ENCODE measurements at places on chromosomes 3 and 15.

GRCh38 chr3:138442433-138442832, 8.0 kb downstream of the ESYT3 start:
- no peak for DNase-seq

- DNase-seq = no peak
Measured at GRCh38 chr15:69225355-69226022, 65.1 kb downstream of the GLCE start.

GRCh38 chr3:6803619-6804018, 57.3 kb upstream of the GRM7 start:
- DNase-seq = no peak

- no peak for DNase-seq
Measured at GRCh38 chr3:127265581-127265981, 22.3 kb downstream of the PRR20G start.

- no peak for DNase-seq
Measured at GRCh38 chr3:25300141-25300540, 127.9 kb upstream of the RARB start.

- DNase-seq = no peak
Measured at GRCh38 chr15:93037820-93038705, 50.9 kb downstream of the RGMA start.

- peak; percentile 39 for DNase-seq
Measured at GRCh38 chr3:48157950-48158376, 30.3 kb downstream of the CDC25A start.

GRCh38 chr3:49723296-49723627, 489 bp downstream of the GMPPB start:
- peak; percentile 56 for DNase-seq

- DNase-seq = no peak
Measured at GRCh38 chr15:100922192-100923040, 3.3 kb downstream of the LRRK1 start.

DNA sequence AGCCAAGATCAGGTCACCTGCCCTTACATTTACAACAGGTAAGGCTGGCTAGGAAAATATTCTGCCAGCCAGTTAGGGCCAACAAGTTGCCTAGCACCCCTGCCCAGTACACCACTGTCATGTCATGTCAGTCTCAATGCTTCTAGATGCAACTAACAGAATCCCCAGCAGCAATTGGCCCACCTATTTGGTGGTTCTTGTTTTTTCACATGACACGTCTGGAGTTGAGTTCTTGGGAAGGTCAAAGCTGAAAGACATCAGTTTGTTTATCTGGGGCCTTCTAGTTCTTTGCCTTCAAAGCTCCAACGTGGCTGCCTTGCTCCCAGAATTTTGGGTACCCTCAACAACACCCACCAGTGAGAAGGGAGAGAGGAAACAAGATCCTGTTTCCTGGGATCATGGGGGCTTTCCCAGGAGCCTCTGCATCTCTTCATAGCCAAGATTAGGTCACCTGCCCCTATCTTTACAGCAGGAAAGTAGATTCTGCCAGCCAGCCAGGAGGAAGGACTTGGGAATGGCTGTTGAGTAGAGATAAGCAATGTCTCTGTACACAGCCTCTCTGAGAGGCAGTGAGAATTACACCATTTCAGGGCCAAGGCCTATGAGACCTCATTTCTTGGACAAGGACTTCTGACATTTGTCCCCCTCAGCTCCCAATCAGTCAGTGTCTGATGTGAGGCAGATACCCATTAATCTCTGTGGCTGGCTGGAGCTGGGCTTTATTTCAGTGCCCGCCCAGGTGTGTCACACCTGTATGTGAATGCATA, 8.6 kb downstream of the GPX1 start:
- DNase-seq = no peak

GRCh38 chr3:15310491-15311370, 21.7 kb downstream of the SH3BP5 start:
- peak; percentile 38 for DNase-seq

DNA sequence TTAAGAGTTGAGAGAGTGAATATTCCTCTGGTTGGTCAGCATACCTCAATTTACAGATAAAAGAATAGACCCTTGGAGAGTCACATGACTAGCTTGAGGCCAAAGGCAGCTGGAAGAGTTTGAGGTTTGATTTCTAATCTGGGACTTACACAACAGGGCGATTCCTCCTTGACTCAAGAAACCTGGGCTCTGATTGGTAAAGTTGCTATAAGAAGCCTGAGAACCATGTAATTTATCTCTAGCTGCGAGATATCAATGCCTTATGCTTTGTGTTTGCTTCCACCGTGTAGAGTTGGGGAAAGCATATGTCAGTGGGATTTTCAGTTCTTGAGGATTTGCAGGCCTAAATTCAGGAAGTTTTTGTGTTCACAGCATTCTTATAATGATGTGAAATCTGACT, 206.0 kb downstream of the KLHL25 start:
- no peak for DNase-seq

DNA sequence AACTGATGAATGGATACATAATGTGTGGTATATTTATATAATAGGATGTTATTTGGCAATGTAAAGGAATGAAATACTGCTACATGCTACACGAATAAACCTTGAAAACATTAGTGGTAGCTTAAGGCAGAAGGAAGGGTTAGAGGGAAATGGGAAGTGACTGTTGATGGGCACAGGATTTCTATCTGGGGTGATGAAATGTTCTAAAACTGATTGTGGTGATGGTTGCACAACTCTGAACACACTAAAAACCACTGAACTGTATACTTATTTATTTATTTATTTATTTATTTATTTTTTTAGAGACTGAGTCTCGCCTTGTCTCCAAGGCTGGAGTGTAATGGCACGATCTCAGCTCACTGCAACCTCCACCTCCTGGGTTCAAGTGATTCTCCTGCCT, 24.8 kb upstream of the SHISA5 start:
- DNase-seq = no peak

DNA sequence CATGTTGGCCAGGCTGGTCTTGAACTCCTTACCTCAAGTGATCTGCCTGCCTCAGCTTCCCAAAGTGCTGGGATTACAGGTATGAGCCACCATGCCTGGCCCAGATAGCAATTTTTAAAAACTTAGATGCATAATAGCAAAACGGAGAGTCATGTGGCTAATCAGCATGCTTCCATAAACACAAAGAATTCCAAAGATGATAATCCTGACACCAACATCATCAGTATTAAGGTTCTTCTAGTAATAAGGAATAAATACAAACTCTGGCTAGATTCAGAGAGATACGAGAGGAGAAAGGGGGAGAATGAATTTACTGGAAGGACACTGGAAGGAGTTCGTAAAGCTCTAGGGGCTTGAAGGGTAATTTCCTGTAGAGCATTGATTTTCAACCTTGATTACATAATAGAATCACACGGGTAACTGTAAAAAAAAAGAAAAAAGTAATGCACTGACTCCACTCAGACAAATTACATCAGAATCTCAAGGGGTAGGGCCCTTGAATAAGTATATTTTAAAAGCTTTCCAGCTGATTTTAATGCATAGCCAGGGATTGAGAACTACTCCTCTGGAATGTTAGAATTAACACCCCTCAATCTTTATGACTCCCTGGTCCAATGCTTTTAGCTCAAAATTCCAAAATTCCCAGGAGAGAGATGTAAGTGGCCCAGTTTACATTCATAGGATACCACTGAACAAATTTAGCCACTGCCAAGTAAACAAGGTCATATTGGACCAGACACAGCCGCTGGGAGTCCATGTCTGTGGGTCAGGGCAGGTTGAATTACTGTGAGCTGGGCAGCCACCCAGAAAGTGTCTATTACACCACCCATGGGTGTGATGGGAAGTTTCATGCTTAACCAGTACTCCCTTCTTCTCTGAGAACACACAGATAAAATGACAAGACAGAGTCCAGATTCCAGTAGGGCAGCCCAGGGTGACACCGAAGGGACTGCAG, 243.9 kb downstream of the TBL1XR1 start:
- no peak for DNase-seq

GRCh38 chr3:154818676-154819255, 261.4 kb upstream of the MME start:
- no peak for DNase-seq

GRCh38 chr15:63422891-63423590, 41.4 kb upstream of the CA12 start:
- no peak for DNase-seq

GRCh38 chr3:119160361-119160760, 13.0 kb upstream of the UPK1B start:
- no peak for DNase-seq

DNA sequence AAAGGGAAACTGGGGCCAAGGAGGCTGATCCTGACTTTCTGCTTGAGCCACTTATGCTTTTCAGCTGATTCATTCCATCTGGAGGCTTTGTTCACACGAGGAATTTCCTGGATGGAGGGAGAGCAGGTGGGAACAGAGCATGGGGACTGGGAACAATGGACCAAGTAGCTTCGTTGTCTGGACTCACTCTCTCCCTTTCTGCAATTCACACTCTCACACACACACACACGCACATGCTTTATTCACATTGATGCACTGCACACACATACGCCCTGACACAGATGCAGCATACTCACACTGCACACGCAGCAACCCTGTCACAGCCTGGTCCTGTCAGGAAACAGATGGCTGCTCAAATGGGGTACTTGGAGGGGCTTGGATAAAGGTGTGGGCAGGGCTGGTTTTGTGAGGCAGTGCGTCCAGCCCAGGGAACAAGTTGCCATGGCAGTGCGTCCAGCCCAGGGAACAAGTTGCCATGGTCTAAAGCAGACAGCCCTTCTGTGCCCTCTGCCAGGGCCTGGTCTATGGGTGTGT, 19.8 kb upstream of the CHCHD6 start:
- no peak for DNase-seq

GRCh38 chr15:60660290-60661051, 181.5 kb upstream of the ICE2 start:
- DNase-seq = no peak

- DNase-seq = no peak
Measured at GRCh38 chr3:54939557-54940300, 11.9 kb upstream of the LRTM1 start.

DNA sequence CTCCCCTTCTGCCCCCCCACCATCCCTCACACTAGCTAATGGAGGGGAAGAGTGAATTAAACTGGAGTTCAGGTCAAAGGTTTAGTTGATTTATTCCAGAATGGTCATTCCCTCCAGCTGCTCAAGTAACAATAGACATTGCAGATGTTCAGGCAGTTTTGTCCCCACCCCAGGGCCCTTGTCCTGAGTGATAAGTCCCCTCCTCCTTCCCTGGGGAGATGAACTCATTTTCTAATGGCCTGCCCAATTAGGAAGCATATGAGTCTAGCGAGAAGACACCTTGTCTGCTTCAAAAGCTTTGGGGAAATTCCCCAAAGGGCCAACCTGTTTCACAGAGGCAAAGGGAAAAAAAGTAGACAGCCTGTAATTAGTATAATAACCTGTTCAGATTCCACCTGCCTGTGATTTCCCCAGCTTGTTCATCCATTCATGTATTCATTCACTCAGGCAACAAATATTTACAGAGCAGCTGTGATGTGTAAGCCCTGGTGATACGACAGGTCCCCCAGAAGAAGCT, 165.3 kb downstream of the SHQ1 start:
- DNase-seq = no peak

- no peak for DNase-seq
Measured at GRCh38 chr15:70610541-70610940, 152.8 kb downstream of the UACA start.

- no peak for DNase-seq
Measured at GRCh38 chr3:119778811-119779210, 3.1 kb upstream of the NR1I2 start.

GRCh38 chr3:359672-360071, 163.1 kb downstream of the CHL1 start:
- no peak for DNase-seq

- no peak for DNase-seq
Measured at GRCh38 chr3:187734841-187735240, 10.4 kb downstream of the BCL6 start.

DNA sequence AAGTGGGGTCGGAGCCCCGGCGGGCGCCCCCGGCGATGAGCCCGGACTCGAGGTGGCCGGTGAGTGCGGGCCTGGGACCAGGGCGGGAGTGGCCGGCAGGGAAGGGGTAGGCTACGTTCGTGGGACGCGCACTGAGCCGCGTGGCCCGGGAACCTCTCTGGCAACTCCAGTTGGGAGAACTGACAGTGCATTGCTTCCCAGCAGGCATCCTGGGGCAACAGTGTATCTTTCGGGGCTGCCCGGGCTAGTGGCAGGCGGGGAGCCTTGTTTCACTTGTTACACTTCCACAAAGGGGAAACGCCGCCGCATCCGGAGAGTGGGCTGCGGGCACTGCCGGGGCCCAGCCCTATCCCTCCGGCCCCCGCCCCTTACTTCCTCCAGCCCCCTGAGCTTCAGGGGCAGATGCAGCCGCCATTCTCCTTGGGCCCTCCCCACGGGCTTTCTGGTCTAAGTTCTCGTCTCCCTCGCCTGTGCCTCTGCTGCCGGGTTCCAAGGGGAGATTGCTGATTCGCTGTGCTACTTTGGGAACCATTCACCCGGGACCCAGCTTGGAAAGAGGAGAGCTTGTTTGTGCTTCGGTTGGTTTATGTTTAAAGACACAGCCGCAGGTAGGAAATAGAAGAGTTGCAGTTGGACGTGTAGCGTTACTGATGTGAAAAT, 675 bp downstream of the BRPF1 start:
- DNase-seq = no peak

DNA sequence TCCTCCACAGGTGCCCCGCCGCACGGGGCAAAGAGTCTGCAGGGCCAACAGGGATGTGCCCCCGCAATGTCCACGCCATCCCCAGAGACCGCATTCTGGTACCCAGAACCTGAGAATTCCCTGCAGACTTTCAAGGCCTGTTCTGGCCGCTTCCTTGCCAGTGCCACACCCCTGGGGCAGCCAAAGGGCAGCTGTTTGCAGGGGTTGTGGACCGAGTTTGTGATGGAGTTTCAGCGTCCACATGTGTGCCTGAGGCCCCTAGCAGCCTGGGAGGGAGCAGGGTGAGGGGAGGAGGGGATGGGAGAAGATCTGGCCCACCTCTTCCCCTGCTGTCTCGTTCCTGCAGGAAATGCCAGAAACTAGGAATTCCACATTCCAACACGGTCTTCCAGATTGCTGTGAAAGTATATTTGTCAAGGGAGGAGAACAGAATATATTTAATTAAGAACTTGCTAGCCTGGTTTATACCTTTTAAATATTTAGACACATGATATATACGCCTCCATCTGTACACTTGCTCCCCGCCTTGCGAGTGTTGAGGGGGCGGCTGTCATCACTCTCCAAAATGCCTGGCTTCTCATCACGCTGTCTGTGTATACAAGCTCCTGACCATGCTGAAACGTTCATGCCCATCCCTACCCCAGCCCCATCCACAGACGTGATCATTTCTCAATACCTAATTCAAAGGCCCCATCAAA, 31.1 kb upstream of the RASA2 start:
- no peak for DNase-seq

- no peak for DNase-seq
Measured at GRCh38 chr3:28286595-28286994, 45.2 kb downstream of the CMC1 start.

DNA sequence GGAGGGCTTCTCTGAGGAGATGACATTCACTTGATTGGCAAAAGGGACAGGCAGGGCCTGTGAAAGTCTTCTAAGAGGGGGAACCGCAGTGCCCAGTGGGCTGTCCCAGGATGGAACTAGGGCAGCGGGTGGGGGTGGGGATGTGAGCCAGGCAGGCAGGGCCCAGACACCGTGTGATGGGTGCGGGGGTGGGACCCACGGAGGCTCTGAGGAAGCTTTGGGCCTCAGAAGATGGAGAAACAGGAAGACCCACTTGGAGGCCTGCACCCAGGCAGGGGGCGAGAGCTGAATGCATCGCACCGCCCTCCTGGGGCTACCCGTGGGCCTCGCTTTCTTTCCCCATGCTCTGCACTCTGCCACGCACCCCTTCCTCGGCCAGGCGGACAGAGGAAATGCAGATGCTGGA, 32.9 kb upstream of the ACAD9 start:
- DNase-seq = peak; percentile 12

Data from stimulated activated CD4-positive, alpha-beta T cell treated with anti-CD3 and anti-CD28 coated beads, Interleukin-4, amount 100 ng/mL, for 4 hours (primary cell).